Urinary bladder (tissue), 4 donors: ENCODE measurements at places on chromosomes 7 and 10. TPM values are rescaled to one million over a fixed set of nuclear protein-coding genes. Genes with fewer than 3 reads are reported as not detected.

Gene SFR1
- 13.6 TPM for total RNA-seq

Gene PLEKHS1
- 0.42 TPM for total RNA-seq

Gene PTPN12
- total RNA-seq, result 136 TPM

Gene CEP41
- 12.3 TPM for total RNA-seq

Gene OPN4
- not detected for total RNA-seq

Gene NEBL
- 28.4 TPM for total RNA-seq

Gene PDLIM1
- 24.4 TPM for total RNA-seq

Gene HPSE2
- total RNA-seq, result 48.1 TPM

Gene SUGCT
- 8.3 TPM for total RNA-seq

Gene ARHGEF35
- total RNA-seq, result 6.5 TPM

Gene STYXL1
- 20.5 TPM for total RNA-seq

Gene ZNF853
- 6.6 TPM for total RNA-seq

Gene RELN
- 26.3 TPM for total RNA-seq

Gene HUS1
- total RNA-seq, result 16.8 TPM

Gene TRIM74
- total RNA-seq, result not detected

Gene IFIT1B
- total RNA-seq, result 2.2 TPM

Gene TAS2R4
- total RNA-seq, result 8.1 TPM

Gene TMEM130
- total RNA-seq, result 9.5 TPM

Gene TAS2R5
- total RNA-seq, result 6.5 TPM

Gene TRIL
- 20.4 TPM for total RNA-seq

Gene INMT
- total RNA-seq, result 24.8 TPM

Gene WIPF3
- total RNA-seq, result 0.95 TPM

Gene SRGN
- 67.7 TPM for total RNA-seq

Gene CLRN3
- total RNA-seq, result 0.42 TPM

Gene C10orf105
- total RNA-seq, result 0.26 TPM

Gene INPP5F
- total RNA-seq, result 58.3 TPM

Gene MYO3A
- total RNA-seq, result 7.0 TPM

Gene PTPRZ1
- total RNA-seq, result 13.9 TPM

Gene CALHM2
- total RNA-seq, result 17.4 TPM
